Bone marrow (tissue), 2 donors: ENCODE measurements at places on chromosomes 4 and X.

DNA sequence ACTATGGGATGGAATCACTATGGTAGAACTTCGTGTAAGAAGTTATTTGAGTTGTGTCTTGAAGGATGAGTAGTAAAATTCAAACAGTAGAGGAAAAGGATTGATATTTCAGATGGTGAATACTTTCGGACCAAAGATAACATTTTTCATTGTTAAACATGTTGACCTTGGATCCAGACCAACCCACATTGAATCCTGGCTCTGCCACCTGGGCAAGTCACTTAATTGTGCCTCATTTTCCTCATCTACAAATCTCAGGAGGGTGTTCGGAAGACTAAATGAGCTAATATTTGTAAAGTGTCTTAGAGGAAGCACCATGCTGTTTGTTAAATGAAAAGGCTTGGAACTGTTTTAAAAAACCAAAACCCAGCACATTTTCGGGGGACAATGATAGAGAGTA is 1.4 kb upstream of the AIFM1 start:
- DNase-seq: no peak

- no peak for DNase-seq
Measured at GRCh38 chr4:1799387-1800375, 6.6 kb downstream of the FGFR3 start.

DNA sequence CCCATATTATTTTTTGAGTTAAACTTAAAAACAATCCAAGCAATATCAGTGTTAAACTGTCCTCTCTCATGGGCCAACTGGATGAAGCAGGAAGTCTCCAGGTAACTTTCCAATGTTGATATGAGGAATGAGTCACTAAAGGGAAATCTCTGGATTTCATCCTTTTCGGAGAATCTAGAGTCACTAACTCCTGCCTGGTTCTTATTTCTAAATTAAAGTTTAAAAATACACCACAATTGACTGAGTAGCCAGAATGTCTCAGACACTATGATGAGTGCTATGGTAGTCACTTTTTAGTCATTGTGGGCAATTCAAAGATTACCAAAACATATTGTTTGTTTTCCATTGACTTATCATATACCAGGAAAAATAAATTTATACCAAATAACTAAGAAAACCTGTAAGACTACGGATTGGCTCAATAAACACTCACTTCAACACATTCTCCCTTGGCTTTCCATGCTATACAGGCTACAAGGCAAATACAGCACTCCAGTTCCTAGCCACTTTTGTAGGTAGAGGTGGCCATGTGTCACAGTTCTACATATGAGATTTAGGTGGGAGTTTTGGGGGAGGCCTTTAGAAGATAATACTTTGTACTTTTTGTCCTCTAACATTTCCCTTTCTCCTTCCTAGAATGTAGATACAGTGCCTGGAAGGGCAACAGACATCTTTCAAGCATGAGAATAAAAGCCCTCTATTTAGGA is 8.6 kb downstream of the SLC9B2 start:
- DNase-seq: no peak

- no peak for DNase-seq
Measured at GRCh38 chr4:189050643-189051042, 890.0 kb upstream of the FRG1 start.

- DNase-seq: no peak
Measured at GRCh38 chrX:21973321-21974010, 33.0 kb downstream of the SMS start.

DNA sequence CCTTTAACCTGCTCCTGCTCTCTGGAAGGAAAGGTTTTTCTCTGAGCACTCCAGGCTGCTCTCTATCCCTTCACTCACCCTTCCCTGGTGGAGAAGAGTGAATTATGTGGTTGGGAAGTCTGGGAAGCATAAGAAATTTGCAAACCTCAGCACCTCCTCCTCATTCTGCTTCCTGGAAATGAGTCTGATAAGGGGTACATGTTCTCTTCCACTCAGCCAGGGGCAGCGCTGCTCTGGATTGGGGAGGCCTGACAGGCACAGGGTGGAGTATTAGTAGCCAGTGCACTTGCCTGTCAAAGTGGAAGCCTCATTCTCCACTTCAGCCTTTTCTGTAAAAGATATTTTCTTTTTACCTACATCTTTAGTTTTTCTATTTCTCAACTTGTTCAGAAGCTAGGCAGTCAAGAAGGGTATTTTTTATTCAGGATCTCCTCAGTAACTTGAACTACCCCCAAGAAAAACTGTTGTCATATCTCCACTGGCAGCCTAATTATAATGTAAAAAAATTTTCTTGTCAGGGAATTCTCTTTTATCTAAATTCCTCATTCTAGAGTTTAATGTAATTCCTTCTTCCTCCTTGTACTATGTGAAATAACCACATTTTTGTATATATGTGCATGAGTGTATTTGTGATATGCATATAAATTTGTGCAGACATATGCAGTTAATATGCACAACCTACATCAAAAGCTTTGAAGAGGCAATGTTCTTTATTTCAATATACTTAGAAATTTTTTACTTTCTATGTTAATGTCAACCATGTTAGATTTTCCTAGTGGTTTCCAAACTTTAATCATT is 15.3 kb downstream of the ADAMTS3 start:
- DNase-seq: no peak

- DNase-seq: no peak
Measured at GRCh38 chr4:75714704-75715103, 9.7 kb upstream of the USO1 start.

GRCh38 chrX:120367402-120368109 is 5.7 kb downstream of the ATP1B4 start:
- no peak for DNase-seq

DNA sequence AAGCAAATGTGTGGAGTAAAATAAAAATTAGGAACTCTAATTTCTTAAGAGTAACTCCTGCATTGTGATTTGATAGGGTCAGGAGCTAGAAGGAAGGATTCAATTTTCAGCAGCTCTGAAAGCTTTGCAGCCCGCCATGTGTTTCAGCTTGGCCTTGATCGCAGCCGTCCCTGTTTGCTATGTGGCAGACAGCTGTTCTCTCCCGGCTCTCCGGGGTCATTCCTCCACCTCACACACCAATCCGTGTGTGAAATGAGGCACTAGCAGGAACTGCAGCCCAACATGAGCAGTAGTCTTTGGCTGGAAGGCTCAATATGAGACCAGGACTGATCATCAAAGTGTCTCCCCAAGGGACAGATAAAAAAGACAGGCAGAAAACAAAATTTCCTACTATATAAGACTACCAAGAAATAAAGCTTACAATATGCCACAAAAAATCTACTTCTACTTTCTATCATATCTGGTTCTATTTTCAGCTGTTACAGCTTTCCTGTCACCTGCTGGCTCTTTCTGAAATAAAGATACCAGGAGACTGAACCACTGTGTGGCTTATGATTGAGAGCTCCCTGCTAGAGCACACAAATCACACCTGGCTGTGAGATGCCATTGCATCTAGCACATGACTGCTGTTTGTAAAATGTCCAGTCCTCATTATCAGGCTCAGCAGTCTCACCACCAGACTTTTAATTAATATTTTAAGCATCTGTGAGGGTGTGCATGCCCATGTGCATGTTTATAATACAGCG is 44.1 kb upstream of the SEC24B start:
- no peak for DNase-seq

DNA sequence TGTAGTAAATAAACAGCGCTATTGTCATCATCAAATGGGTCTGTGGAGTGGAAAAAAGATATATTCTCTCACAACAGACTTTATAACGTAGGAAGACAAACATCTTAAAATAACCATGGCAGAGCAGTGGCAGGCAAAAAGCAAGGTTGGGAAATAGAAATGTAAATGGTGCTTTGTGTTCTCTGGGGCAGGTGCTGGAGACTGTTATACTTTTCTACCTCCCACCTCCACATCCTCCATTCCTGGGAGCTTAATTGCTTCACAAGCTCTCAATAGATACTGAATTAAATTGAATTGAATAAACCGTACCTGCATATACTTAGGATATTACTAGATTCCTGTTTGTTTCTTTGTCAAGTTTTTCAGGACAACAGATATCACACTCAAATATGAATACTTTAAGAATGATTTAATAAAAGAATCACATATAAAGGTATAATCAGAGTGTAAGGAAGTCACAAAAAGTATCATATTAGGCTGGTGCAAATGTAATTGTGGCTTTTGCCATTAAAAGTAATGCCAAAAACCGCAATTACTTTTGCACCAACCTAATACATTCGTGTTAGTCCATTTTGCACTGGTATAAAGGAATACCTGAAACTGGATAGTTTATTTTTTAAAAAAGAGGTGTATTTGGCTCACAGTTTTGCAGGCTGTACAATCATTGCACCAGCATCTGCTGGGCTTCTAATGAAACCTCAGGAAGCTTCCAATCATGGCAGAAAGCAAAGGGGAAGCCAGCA is 367.3 kb downstream of the GRIA2 start:
- DNase-seq: no peak

GRCh38 chr4:117385526-117385925 is 300.1 kb upstream of the TRAM1L1 start:
- no peak for DNase-seq

- DNase-seq: no peak
Measured at GRCh38 chr4:172858731-172859230, 309.8 kb upstream of the GALNT7 start.

DNA sequence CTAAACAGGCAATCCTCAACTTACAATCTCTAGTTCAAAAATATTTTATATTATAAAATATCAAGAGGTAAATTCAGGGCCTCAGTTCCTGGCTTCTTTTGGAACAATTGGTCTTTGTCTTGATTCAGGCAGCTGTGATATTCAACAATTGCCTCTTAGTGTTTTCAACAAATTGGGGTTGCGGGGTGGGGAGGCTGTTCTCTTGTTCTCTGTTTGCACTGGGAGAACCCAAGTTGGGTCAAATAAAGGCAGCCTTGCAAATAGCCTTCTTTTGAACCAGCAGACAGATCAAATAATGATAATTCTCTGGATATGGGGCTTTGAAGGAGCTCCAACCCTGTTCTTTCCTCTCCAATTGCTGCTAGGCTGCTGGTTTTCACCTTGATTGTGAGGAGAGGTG is 142.5 kb downstream of the COL4A5 start:
- DNase-seq: no peak
